ENCODE measurements at places on chromosomes 3 and 15.
A peak's percentile ranks its signal among the peaks of the same experiment; 100 is the strongest.

DNA sequence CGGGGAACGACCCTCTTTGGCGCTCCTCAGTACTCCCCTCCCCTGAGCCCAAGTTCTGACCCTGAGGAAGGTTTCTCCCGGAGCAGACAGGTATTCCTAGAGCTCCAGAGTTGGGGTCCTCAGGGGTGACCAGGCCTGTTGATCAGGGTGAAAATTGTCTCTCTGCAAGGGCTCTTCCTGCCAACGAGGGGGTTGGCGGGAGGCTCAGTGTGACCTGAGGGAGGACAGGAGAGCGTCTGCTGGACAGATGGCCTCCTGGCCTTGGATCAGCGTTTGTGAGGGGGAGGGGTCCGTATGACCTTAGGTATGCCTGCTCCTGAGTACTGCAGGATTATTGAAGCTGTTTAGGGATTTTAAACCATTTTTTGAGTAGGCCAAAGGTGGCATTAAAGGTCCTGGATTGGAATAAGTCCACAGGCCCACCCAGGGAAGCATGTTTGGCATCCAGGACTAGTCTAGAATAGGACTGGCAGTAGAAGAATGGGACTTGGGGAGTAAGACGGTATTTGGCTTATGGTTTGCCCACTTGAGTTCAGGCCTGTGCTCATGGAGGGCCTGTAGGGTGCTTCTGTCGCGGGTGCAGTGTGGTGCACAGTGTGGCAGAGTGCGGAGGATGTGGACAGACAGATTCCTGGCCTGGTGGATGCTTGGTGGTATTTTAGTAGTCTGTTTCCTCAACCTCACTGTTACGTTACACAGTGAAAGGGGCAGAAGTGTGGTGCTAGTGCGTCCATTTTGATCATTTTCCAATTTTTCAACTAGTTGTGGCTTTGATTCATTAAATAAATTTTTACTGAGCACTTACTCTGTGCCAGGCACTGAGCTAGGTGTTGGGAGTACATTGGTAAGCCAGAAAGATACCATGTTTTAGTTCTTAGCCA is 959 bp downstream of the ZNF592 start:
- DNase-seq: no peak

DNA sequence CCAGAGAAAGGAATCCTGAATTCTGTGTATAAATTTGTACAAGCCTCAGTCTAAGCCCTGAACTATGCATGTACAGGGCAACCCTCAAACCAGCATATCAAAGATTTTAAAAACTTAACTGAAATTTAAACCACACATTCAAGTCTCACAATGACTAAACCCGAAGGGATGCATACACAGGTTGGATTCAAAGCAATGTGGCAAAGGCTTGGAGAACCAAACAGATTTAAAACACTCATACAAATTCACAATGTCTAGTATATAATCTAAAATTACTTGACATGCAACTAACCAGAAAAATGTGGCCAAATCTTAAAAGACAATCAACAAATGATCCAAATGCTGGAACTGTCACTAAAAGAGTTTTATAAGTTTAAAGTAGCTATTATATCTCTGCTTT is 36.4 kb downstream of the CEP152 start:
- DNase-seq: no peak

- DNase-seq: no peak
Observed at GRCh38 chr3:118533676-118534075, 501.0 kb downstream of the IGSF11 start.

DNA sequence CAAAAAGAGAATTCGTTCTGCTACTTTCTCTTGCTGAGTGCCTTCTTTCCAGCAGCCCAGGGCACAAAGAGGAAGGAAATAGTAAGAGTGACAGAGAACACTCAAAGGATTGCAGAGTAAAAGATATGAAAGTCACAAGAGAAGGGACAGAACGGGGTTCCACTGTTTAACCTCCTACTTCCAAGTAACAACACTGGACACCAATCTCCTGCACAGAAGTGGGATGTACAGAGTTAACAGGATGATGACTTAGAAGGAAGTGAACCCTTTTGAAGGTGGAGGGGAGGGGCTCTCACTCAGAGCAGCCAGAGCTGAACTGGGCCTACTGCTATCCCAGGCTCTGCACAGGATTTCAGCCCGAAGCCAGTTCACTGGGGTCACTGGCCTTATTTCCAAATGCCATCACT is 130.1 kb upstream of the PRICKLE2 start:
- no peak for DNase-seq

- DNase-seq: no peak
Observed at GRCh38 chr15:81886080-81886479, 159.7 kb downstream of the MEX3B start.

DNA sequence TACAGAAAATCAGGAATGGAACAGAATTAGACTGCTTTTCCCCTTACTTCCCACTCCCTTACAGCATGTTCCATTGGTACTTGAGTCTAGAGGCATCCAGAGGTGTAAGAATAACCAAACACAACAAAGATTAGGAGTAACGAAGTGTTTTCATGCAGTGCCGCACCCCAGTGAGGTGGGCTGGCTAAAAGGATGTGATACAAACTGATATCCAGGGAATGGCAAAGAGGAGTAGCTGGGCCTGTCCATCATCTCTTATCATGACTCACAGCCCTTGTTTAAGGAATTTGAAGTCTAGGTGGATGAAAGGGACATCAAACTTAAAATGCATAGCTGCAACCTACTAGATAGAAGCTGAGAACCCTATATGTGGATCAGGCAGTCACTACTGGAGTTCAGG is 16.4 kb downstream of the SCG5 start:
- DNase-seq: no peak

GRCh38 chr3:191792580-191792979 is 331.6 kb downstream of the PYDC2 start:
- no peak for DNase-seq

- DNase-seq: no peak
Observed at GRCh38 chr3:151410891-151411559, 26.5 kb upstream of the P2RY12 start.

DNA sequence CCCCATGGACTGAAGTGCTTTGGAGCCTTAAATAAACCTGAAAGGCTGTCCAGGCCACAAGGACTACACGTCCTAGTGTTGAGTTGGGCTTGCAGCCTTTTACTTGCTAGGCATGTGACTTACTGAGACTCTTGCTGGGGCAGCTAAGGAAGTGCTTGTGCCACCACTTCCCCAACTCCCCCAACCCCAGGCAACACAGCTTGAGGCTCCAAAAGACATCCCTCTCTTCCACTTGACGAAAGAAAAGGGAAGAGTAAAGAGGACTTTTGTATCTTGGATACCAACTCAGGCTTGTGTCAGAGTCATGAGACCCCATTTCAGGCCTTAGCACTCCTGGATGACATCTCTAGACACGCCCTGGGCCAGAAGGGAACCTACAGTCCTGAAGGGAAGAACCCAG is 109.8 kb downstream of the XRN1 start:
- no peak for DNase-seq

DNA sequence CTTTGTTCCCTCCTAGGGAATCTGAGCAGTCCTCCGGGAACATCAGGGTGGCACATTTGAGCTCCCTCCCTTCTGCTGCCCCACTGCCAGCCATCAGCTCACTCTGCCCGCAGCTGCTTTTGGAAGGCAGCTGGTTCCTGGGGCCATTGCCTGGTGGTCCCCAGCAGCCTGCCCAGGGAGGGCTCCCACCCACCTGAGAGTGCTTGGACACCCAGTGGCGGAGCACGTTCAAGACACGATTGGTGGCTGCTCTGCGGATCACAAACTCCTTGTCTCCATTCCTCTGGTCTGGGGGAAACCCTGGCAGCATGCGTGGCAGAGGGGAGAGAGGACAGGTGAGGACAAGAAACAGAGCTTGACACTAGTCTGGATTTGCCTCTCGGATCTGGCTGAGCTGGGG is 53.7 kb upstream of the CTSH start:
- DNase-seq: no peak

- DNase-seq: no peak
Observed at GRCh38 chr3:72229952-72230351, 445.0 kb upstream of the PROK2 start.

DNA sequence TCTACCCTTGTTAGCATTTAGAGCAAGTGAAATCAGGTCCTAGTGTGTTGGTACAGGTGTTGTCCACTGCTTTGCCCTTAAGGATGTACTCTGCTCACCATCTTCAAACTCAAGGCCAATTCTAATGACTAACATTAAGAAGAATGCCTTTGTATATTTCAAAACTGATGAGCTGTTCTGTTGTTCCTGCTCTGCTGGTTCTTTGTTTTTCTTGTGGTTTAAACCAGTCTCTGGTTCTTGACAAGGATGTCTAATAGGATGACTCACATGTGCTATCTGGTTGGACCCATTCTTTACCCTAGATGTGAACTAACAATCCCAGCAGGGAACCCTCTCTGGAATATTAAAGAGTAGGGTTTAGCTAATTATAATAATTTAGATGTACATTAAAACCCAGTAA is 17.3 kb downstream of the ABHD5 start:
- peak; percentile 85 for DNase-seq

GRCh38 chr3:43769097-43769884 is 78.6 kb downstream of the ABHD5 start:
- DNase-seq: peak; percentile 94

GRCh38 chr3:184241447-184242296 is 7.1 kb downstream of the ALG3 start:
- DNase-seq: no peak

DNA sequence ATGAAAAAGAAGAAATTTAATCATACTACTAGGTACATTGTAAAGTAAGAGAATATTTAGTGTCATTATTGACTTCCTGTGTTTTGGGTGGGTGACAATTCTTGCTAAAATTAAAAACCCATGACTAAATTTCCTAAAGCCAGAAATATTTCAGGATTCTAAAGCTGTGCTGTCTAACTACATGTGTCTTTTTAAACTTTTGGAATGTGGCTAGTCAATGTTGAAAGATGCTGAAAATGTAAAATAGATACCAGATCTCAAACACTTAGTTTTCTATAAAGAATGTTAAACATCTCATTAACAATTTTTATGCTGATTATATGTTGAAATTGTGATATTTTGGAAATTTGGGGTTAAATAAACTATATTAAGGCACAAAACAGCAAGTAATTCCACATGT is 308.9 kb upstream of the TMCO5A start:
- DNase-seq: no peak

- no peak for DNase-seq
Observed at GRCh38 chr3:8899876-8900460, 63.3 kb downstream of the RAD18 start.

DNA sequence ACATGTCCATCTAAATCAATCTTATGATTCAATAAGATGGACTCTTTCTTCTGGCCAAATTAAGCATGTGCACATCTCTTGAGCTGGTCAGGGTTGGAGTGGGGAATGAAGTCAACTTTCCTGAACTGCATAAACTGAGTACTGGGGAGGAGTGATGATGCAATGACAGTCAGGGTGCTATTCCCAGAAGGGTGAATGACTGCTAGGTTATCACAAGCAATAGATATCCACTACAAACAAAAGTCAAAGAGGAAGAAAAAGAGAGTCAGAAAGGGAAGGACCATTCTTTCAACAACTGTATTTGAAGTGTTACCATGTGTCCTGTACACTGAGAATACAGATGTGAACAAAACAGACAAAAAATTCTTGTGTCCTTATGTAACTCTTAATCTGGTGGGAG is 70.0 kb downstream of the ALCAM start:
- DNase-seq: no peak

GRCh38 chr3:156964577-156964976 is 138.4 kb downstream of the LEKR1 start:
- no peak for DNase-seq

DNA sequence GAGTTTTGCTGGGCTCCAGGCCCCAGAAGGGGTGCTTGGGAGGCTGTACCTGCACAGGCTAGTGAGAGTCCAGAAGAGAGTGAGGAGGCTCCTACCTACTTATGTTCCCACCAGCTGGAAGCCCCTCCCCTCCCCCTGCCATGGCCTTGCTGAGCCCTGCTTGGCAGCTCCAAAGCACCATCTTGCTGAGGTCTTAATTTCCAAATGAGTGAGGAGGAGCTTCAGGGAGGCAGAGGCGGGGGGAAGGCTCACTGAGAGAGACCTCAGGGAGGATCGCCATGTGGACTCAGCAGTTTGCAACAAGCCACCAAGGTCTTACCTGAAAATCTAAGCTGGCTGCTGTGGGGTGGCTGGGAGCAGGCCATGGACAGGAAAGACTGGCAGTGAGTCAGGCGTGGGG is 8.7 kb upstream of the CACNA2D2 start:
- no peak for DNase-seq

- DNase-seq: no peak
Observed at GRCh38 chr3:98765721-98766120, 2.6 kb downstream of the ST3GAL6 start.

GRCh38 chr15:60819860-60820259 is 340.9 kb upstream of the ICE2 start:
- DNase-seq: no peak

DNA sequence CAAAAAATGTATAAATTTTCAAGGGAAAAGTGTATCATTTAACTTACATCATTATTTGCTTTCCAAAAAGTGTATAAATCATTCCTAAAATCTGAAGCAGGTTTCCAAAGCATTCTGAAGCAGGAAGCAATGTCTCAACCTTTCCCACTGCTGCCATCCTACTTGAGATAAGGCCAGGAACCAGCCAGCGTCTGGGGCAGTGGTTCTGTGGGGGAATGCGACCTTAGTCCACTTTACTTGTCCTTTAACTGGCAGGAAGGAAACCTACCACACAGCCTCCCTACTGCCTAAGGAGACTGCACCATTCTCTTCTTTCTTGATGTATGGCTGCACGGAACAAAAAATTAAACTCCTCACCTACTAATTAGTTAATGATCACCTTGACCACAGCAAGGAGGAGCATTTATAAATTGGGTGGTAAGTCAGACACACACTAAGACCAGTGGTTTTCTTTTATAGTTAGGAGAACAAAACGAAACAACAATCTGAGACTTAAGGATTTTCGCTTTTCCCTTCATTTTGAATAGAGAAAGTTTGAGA is 3.7 kb downstream of the SORD start:
- DNase-seq: no peak

DNA sequence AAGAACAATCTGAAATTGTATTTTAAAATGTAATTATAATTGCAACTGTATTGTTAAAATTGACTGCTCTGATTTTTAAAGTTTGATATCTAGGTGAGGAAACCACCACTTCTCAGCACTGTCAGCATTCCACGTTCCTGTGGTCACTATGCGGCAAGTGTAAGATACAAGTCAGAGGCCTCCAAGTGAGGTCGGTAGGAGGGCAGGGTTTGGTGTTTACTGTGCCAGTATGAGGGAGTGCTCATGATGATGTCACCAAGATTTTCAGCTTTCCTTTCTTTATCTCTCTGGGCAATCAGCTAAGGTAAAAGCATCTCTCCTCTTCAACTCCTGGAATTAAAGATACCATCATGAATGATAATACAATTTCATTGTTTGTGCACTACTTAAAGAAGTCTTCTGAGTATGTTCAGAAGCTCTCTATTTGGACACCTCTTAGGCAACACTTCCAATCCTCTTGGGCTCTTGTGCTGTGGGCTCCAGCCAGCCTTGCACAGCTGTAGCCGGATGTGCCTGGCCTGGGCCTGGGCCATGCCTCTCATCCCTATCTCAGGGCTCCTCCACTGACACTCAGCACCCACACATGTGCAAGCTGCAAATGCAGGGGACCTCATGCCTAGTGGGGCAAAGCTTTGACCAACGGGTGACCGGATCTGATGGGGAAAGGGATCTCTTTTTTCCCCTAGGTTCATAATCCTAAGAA is 42.9 kb downstream of the CCR3 start:
- no peak for DNase-seq

Data from HCT116 (cell line).